ENCODE measurements at places on chromosomes 2 and 18. TPM values are rescaled to one million over a fixed set of nuclear protein-coding genes. Genes with fewer than 3 reads are reported as not detected.

- no peaks in the 10 kb centered on the region for H3K36me3 ChIP-seq
- no peak for DNase-seq
- no peaks in the 10 kb centered on the region for H3K27me3 ChIP-seq
- H3K4me3 ChIP-seq, result peak overlapping the region; percentile 35
These were observed 97.4 kb downstream of the FSIP2 start for GRCh38 chr2:185835974-185836373.

- H3K27ac ChIP-seq, result no peak overlapping the region
- peak; percentile 64 for DNase-seq
- no peaks in the 10 kb centered on the region for H3K36me3 ChIP-seq
- H3K4me3 ChIP-seq, result no peak overlapping the region
These were observed 3.5 kb upstream of the IGFBP5 start for GRCh38 chr2:216698895-216699294.

DNA sequence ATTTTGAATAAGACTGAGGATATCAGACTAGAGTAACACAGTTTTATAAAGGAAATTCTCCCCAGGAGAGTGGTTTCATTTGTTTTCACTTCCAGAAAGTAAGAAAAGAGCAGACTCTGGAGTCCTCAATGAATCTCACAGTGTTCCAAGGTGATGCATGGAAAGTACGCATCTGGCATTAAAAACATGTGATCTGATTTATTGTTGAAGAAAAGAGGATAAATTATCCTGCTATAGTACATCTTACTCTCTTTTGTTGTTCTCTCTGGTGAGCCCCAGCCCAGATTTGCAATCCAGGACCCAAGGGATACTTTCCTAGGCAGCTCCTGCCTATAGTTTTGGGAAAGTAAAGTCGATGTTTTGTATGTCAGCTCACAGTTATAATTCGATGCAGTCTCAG, 285.9 kb downstream of the CTNNA2 start:
- H3K4me1 ChIP-seq, result no peaks in the 10 kb centered on the region
- H3K27ac ChIP-seq, result no peak overlapping the region
- no peak for DNase-seq
- no peaks in the 10 kb centered on the region for H3K27me3 ChIP-seq
- no peaks in the 10 kb centered on the region for H3K36me3 ChIP-seq

DNA sequence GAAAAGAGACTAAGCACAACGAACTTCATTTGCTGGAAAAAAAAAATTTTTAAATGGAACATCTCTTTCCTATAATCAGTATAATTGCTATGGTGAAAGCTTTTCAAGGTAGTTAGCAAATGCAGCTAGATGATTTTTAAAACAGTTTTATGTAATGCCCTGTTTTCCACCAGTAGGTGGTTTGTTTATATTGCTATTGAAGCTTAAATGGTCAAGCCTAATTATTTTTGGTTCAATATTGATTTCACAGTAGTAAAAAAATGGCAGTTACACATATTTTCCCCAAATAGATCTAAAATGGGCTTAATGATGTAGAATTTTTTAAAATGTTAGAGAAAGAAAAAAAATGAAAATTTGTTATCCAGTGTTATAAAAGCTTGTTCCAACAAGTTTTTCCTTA, 70.2 kb downstream of the CDH19 start:
- H3K27ac ChIP-seq, result no peak overlapping the region
- H3K27me3 ChIP-seq, result no peaks in the 10 kb centered on the region
- no peak for DNase-seq
- no peak overlapping the region for H3K4me3 ChIP-seq
- no peaks in the 10 kb centered on the region for H3K4me1 ChIP-seq
- H3K36me3 ChIP-seq, result no peaks in the 10 kb centered on the region

DNA sequence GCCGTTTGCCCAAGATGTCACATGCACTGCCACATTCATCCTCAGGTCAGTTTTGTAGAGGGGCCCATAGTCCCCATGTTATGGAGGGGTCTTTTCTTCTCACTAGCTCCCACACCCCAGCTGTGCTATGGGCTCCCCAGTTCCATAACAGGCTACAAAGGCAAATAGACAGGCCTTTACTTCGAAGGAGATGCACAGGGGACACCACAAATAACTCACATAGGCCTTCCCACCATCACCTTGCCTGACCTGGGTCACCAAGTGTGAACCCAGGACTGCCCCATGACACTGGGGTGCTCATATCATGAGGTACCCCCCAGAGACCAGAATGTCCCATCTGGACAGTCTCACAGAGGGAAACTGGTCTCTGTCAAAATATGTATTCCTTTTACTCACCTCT, 15.0 kb upstream of the INO80C start:
- no peak overlapping the region for H3K27ac ChIP-seq
- no peak for DNase-seq
- H3K36me3 ChIP-seq, result no peaks in the 10 kb centered on the region
- no peaks in the 10 kb centered on the region for H3K27me3 ChIP-seq
- H3K4me1 ChIP-seq, result peaks cover 11% of the 10 kb centered on the region

DNA sequence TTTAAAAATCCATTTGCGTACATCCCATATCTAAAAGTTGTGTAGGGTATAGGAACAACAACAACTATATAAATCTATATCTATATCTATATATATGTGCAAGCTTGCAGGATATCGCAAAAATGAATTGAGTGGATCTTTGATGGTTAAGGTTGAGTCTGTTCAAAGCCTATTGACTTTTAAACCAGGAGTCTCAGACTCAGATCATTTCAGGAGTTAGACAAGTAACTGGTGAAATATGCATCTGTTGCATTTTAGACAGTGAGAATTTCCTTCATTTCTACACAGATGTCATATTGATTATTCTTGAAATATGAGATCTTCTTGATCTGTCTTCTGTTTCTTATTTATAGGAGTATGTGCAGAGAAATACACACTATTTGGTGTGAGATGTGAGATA, 66.5 kb downstream of the PARD3B start:
- no peaks in the 10 kb centered on the region for H3K27me3 ChIP-seq
- H3K4me1 ChIP-seq, result no peaks in the 10 kb centered on the region
- no peak overlapping the region for H3K27ac ChIP-seq

GRCh38 chr2:152718909-152719645, 657 bp downstream of the ARL6IP6 start:
- peak overlapping the region; percentile 97 for H3K4me3 ChIP-seq
- H3K27me3 ChIP-seq, result no peaks in the 10 kb centered on the region
- no peaks in the 10 kb centered on the region for H3K4me1 ChIP-seq
- H3K27ac ChIP-seq, result peak overlapping the region; percentile 96
- H3K36me3 ChIP-seq, result peaks cover 49% of the 10 kb centered on the region

DNA sequence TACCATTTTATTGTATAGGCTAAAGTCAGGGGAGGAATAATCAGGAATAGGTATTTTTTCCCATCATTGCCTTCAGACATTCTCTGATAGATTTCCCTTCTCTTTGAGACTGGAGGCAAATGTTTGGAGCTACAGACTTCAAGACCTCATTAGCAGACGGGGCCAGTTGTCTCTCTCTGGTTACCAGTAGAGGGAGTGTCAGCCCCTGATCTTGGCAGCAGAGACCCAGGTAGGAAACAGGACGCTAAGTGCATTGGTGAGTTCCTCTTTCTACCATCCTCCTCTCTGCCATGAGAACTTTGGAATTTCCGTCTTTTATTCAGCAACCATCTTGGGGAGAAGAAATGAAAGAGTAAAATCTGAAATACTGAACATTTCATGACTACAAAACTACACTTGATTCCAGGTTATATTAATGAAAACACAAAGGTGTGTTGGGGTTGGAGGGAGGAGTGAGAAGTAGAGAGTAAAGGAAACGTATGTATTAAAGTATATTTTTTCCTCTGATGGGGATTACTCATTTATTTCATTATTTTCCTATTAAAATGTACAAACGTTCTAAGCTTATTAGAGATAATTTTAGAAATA, 186.2 kb upstream of the GCFC2 start:
- DNase-seq, result peak; percentile 88
- no peaks in the 10 kb centered on the region for H3K27me3 ChIP-seq
- no peaks in the 10 kb centered on the region for H3K4me1 ChIP-seq

DNA sequence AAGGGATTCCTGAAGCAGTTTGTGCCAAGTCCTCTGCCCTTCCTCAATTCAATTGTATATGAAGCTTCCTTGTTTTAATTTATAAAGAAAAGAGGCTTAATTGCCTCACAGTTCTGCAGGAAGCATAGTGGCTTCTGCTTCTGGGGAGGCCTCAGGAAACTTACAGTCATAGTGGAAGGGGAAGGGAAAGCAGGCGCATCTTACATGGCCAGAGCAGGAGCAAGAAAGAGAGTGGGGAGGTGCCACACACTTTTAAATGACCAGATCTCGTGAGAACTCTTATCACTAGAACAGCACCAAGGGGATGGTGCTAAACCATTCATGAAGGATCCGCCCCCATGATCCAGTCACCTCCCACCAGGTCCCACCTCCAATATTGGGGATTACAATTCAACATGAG, 114.2 kb downstream of the SGPP2 start:
- H3K4me3 ChIP-seq, result no peak overlapping the region
- no peaks in the 10 kb centered on the region for H3K4me1 ChIP-seq
- H3K36me3 ChIP-seq, result no peaks in the 10 kb centered on the region
- DNase-seq, result no peak

Gene APOB
- total RNA-seq, result 1.9 TPM

Gene TMEM37
- total RNA-seq, result 18.0 TPM

Gene MYL1
- total RNA-seq, result not detected

Gene CTAGE1
- not detected for total RNA-seq

Gene IL1F10
- total RNA-seq, result not detected

Gene ACADL
- total RNA-seq, result 0.96 TPM

Gene MYO7B
- not detected for total RNA-seq

Measured in endodermal cell (in vitro differentiated cells).